Chondrocyte (in vitro differentiated cells): ENCODE measurements at places on chromosomes 5 and 9. TPM values are rescaled to one million over a fixed set of nuclear protein-coding genes. Genes with fewer than 3 reads are reported as not detected.

DNA sequence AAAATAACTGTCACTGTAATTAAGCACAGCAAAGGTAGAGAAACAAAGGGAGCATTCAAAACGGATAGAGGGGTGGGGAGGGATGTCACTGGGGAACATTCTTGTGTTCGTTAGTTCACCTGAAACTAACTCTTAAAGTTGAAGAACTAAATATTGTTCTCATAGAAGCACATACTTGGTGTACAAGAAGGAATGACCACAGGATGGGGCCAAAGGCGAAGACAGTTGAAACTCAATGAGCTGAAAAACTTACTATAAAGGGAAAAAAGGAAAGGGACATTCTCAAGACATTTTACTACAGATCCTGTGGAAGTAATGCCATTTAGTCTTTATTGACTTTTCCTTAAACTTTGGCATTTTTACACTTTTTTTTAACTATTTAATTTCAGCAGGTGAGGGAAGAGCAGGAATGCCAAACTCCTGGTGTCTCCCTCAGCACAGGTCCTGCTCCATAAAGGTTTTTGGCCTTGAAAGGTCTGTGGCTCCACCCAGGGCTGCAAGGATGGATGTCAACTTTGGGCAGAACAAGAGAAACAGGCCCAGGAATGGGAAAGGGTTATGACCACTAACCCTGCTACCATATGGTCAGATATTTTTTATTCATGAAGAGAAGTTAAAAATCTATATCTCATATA, 197.6 kb upstream of the RASA1 start:
- H3K4me3 ChIP-seq, result no peak overlapping the region
- H3K36me3 ChIP-seq, result no peaks in the 10 kb centered on the region
- no peak overlapping the region for H3K27ac ChIP-seq
- no peaks in the 10 kb centered on the region for H3K27me3 ChIP-seq
- DNase-seq, result no peak

DNA sequence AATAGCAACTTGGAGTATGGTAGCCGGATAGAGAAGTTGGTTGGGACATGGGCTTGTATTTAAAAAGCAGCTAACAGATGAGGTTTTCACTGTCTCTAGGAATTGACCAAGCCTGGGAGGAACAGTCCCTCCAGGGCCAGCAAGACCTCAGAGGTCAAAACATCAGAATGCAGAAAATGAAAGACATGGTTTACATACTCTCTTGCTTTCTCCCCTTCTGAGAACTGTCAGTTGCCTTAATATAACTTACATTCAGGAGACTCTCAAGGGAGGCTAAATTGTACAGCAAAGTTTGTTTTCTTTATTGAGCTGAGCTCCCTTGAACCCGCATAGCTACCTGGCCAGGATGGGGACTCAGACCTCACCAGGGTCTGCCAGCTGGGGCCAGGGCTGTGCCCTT, 179.3 kb downstream of the GAS1 start:
- no peak for DNase-seq
- H3K36me3 ChIP-seq, result no peaks in the 10 kb centered on the region
- no peaks in the 10 kb centered on the region for H3K27me3 ChIP-seq
- peaks cover 6% of the 10 kb centered on the region for H3K4me1 ChIP-seq

- no peak for DNase-seq
- no peaks in the 10 kb centered on the region for H3K27me3 ChIP-seq
- peaks cover 66% of the 10 kb centered on the region for H3K4me1 ChIP-seq
- no peaks in the 10 kb centered on the region for H3K36me3 ChIP-seq
Measured at GRCh38 chr5:171521219-171521633, 101.8 kb downstream of the FGF18 start.

DNA sequence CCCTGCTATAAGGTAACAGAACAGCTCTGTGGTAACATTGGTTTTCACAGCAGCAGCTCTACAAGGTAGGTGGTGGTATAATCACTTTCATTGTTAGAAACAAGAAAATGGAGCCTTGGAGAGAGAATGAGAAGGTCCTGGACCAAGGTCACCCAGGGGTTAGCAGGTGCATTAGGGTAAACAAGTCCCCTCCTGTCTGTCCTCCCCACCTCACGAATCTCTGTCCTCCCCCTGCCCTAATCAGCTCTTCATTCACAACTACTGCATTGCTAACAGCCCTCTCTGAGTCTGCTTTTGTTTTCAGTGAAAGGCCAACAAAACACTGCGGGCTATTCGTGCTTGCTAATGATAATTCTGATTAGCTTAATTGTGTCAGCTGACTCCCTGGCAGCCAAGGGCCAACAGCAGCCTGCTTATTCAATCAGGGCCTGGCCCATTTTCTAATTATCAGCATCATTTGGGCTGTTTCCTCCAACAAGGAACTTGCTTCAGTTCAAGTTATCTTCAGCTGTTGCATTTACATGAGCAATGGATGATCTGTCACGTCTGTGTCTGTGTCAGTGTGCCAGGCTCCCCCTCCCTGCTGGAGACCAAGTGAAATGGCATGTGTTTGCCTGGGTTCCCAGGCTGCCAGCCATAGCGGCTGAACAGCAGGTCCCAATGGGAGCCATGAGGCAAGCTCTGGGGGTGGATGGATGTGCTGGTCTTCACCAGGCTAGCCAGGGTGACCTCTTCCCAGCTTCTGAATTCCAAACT, 56.7 kb upstream of the EQTN start:
- no peaks in the 10 kb centered on the region for H3K27me3 ChIP-seq
- no peak overlapping the region for H3K4me3 ChIP-seq
- peaks cover under 1% of the 10 kb centered on the region for H3K36me3 ChIP-seq
- peaks cover 52% of the 10 kb centered on the region for H3K4me1 ChIP-seq
- DNase-seq, result no peak

DNA sequence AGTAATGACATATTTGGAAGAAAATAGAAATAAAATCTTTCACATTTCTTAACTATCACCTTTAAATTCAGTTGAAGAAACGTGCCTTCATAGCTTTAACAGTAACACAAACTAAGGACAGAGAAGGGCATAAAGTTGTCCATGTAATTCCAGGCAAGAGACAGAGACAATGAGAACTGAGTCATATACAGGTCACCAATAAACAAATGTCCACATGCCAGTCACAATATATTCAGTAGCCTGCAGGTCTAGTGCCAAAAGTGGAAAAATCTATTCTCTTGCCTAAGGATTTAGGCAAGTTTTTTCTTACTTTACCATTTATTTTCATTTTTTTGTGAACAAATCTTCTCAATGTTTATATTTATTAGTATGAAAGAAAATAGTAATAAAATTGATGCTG, 1711.5 kb upstream of the NUDT12 start:
- H3K27ac ChIP-seq, result no peak overlapping the region
- no peak overlapping the region for H3K4me3 ChIP-seq
- H3K27me3 ChIP-seq, result no peaks in the 10 kb centered on the region

Gene FABP6
- total RNA-seq, result not detected in 3 replicates

Gene SPEF2
- total RNA-seq, result 3.1 to 5.1 TPM (median 3.8 TPM) in 3 replicates

Gene RASGRF2
- total RNA-seq, result 0.87 to 2.0 TPM (median 0.92 TPM) in 3 replicates

- peaks cover 23% of the 10 kb centered on the region for H3K27me3 ChIP-seq
- DNase-seq, result no peak
- peaks cover 9% of the 10 kb centered on the region for H3K4me1 ChIP-seq
- peaks cover 3% of the 10 kb centered on the region for H3K36me3 ChIP-seq
- H3K4me3 ChIP-seq, result no peak overlapping the region
- H3K27ac ChIP-seq, result peak overlapping the region; percentile 37
Measured at GRCh38 chr5:86997516-86997915, 270.2 kb upstream of the RASA1 start.

Gene PRUNE2
- 5.5 to 11.4 TPM (median 10.5 TPM) in 3 replicates for total RNA-seq

- no peaks in the 10 kb centered on the region for H3K36me3 ChIP-seq
- H3K27me3 ChIP-seq, result no peaks in the 10 kb centered on the region
- peak overlapping the region; percentile 99 for H3K27ac ChIP-seq
Measured at GRCh38 chr9:4292781-4293180, 7.1 kb downstream of the GLIS3 start.

- H3K36me3 ChIP-seq, result no peaks in the 10 kb centered on the region
- peak; percentile 64 for DNase-seq
- no peaks in the 10 kb centered on the region for H3K27me3 ChIP-seq
- no peak overlapping the region for H3K4me3 ChIP-seq
- H3K4me1 ChIP-seq, result peaks cover 6% of the 10 kb centered on the region
Measured at GRCh38 chr9:134005381-134005780, 13.3 kb upstream of the VAV2 start.

Gene HINT2
- total RNA-seq, result 30.3 to 32.8 TPM (median 32.0 TPM) in 3 replicates

DNA sequence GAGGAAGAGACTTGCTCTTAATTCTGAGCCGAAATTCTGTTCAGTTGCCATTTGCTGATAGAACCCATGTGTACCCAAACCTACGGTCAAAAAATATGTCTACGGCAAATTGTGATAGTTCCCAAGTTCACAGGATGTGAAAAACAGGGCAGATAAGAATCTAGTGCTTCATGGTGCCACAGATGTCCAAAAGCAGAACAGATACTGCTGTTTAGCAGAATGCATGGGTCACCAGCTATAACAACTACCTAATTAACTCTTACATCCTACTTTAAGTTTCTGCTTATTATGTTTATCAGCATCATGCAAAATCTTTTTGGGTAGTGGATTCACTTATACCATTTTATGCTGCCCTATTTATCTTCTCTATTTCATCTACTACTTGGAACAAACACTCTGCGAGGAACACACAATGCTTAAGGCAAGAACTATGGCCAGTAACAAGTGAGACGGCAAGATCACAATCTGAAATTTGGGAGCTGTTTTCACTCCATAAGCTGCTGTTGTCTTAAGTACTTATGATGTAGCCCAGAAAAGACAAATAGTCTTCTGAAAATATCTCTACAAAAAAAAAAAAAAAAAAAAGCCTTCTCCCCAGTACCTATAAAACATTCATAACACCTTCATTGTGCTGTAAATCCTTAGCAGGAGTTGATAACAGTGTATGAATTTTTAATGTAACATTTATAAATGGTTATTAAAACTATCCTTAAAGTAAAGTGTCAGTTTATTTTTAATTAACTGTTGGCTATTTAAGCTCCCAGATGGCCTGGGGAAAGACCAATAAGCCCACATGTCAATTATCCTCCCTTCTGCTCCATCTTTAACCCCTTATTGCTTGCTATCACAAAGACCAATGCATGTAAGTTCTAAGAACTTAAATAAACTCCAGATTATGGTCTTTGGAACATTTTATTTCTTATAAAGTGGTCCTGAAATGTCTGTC, 232.3 kb downstream of the TLR4 start:
- peaks cover 4% of the 10 kb centered on the region for H3K4me1 ChIP-seq
- no peak overlapping the region for H3K27ac ChIP-seq
- no peaks in the 10 kb centered on the region for H3K27me3 ChIP-seq
- H3K4me3 ChIP-seq, result no peak overlapping the region

GRCh38 chr9:86562691-86563090, 208.5 kb upstream of the TUT7 start:
- no peaks in the 10 kb centered on the region for H3K36me3 ChIP-seq
- DNase-seq, result no peak
- no peak overlapping the region for H3K4me3 ChIP-seq
- H3K27me3 ChIP-seq, result no peaks in the 10 kb centered on the region

Gene GRM6
- not detected in 3 replicates for total RNA-seq

Gene PLK2
- 40.0 to 48.4 TPM (median 46.8 TPM) in 3 replicates for total RNA-seq

DNA sequence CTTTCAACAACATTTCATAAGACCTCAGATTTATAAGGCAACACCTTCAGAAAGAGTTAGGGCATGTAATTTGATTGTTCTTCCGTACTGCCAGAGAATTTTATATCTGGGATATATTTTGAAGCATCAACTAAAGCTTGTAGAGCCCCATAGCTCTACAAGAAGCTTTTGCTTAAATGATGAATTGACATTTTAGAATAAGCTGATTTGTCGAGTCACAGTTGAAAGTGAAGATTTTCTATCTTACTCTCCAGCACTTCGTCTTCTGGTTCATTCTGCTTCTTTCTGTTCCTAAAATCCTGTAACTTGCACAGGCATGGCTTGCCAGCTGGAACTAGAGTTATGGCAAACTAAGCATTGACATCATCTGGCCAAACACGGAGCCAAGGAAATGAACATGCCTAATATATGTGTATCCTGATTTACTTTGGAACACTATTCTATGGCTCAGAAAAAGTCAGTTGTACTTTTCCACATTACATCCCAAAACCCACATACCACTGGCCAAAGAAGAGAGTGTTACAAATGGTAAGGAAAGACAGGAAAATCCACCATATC, 68.6 kb upstream of the MAST4 start:
- H3K27me3 ChIP-seq, result peaks cover 17% of the 10 kb centered on the region
- H3K27ac ChIP-seq, result no peak overlapping the region
- no peak for DNase-seq
- no peaks in the 10 kb centered on the region for H3K36me3 ChIP-seq

Gene SLC6A7
- total RNA-seq, result 0.15 TPM in 1 of 3 replicates, not detected in the others

DNA sequence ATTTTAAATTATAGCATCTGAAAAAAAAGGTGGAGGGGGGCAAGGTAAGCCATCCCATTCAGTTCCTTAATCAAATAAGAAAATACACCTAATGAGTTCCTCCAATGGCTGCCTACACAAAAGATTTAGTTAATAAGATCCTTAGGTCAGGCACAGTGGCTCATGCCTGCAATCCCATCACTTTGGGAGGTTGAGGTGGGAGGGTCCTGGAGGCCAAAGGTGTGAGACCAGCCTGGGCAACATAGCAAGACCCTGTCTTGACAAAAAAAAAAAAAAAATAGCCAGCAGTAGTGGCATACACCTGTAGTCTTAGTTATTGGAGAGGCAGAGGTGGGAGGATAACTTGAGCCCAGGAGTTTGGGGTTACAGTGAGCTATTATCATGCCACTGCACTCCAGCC, 78.4 kb downstream of the ST8SIA4 start:
- no peaks in the 10 kb centered on the region for H3K36me3 ChIP-seq
- DNase-seq, result no peak
- H3K4me1 ChIP-seq, result peaks cover 14% of the 10 kb centered on the region
- H3K27ac ChIP-seq, result no peak overlapping the region

- H3K27me3 ChIP-seq, result no peaks in the 10 kb centered on the region
- H3K36me3 ChIP-seq, result no peaks in the 10 kb centered on the region
- H3K27ac ChIP-seq, result no peak overlapping the region
Measured at GRCh38 chr5:172648755-172649154, 7.7 kb downstream of the NEURL1B start.

- DNase-seq, result no peak
- H3K27me3 ChIP-seq, result no peaks in the 10 kb centered on the region
- no peaks in the 10 kb centered on the region for H3K36me3 ChIP-seq
Measured at GRCh38 chr5:171744882-171745281, 40.7 kb upstream of the SMIM23 start.

GRCh38 chr9:81373294-81373693, 316.1 kb downstream of the TLE1 start:
- peaks cover 2% of the 10 kb centered on the region for H3K4me1 ChIP-seq
- no peak overlapping the region for H3K27ac ChIP-seq
- DNase-seq, result no peak
- H3K36me3 ChIP-seq, result no peaks in the 10 kb centered on the region
- H3K4me3 ChIP-seq, result no peak overlapping the region
- peaks cover 6% of the 10 kb centered on the region for H3K27me3 ChIP-seq

Gene TEX48
- not detected in 3 replicates for total RNA-seq

DNA sequence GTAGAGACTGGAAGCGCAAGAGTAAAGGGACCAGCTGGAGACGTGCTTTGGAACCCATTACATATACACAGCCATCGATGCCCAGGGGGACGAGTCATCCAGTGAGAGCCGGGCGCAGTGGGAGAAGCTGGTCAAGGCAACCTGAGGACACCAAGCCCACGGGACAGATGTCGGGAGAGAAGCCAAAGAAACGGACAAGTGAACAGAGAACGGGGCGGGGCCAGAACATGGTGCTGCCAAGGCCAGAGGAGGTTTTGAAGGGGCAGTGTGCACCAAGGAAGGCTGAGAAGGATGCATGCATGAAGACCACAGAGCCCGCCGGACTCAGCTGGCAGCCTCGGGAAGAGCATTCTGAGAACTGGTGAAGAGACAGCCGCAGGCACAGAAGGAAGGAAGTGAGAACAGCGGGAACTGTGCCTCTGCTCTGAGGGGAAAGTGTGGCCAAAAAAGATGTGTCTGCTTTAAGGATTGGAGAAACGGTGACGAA, 20.3 kb downstream of the CAMSAP1 start:
- DNase-seq, result no peak
- H3K4me1 ChIP-seq, result peaks cover 65% of the 10 kb centered on the region
- no peaks in the 10 kb centered on the region for H3K27me3 ChIP-seq

GRCh38 chr9:114499528-114499927, 5.7 kb downstream of the WHRN start:
- no peaks in the 10 kb centered on the region for H3K36me3 ChIP-seq
- H3K4me3 ChIP-seq, result no peak overlapping the region
- DNase-seq, result no peak
- H3K27me3 ChIP-seq, result peaks cover 7% of the 10 kb centered on the region
- no peak overlapping the region for H3K27ac ChIP-seq
